ENCODE measurements at places on chromosomes 13 and 19. TPM values are rescaled to one million over a fixed set of nuclear protein-coding genes. Genes with fewer than 3 reads are reported as not detected.

SULT2A1 gene
- total RNA-seq: not detected

ZNF547 gene
- 1.4 TPM for total RNA-seq

KDELR1 gene
- total RNA-seq: 126 TPM

NBEA gene
- total RNA-seq: 3.7 TPM

- peak; percentile 96 for DNase-seq
- peak overlapping the region; percentile 87 for H3K27ac ChIP-seq
- no peaks in the 10 kb centered on the region for H3K27me3 ChIP-seq
- no peaks in the 10 kb centered on the region for H3K36me3 ChIP-seq
Measured at GRCh38 chr13:31045286-31046081, 113.0 kb downstream of the TEX26 start.

DNA sequence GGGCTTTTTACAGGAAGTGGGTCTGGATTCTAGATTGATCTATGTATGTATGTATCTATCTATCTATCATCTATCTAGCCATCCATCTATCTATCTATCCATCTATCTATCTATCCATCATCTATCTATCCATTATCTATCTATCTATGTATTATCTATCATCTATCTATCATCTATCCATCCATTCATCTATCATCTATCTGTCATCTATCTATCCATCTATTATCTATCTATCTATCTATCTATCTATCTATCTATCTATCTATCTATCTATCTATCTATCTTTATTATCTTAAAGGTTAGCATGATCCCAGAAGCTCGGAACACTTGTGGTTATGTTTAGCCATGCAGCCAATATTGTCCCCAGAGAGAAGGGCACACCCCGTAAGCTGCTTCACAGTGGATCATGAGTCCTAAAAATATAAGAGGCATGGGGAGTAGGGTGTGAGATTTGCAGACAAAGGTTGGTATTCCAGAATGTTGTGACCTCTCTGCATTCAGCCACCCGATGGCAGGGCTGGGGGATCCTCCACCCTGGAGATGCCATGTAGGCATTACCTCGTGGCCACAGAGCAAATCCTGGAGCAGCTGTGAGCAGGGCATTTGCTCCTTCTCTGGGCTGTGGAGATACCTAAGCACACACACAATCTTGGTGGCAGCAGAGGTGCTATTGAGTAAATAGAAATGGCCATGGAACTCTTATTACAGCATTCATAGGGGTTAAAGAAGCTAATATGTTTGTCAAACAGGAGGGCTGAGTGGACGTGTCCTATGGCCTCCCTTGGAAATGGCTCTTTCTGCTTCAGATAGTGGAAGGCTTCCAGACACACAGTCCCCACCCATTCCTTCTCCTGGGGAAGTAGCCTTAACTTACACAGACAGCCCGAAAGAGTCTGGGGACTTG, 310.0 kb upstream of the TSHZ3 start:
- H3K27ac ChIP-seq: no peak overlapping the region
- no peaks in the 10 kb centered on the region for H3K4me1 ChIP-seq
- no peak for DNase-seq
- H3K27me3 ChIP-seq: peaks cover 12% of the 10 kb centered on the region
- no peak overlapping the region for H3K4me3 ChIP-seq

DNA sequence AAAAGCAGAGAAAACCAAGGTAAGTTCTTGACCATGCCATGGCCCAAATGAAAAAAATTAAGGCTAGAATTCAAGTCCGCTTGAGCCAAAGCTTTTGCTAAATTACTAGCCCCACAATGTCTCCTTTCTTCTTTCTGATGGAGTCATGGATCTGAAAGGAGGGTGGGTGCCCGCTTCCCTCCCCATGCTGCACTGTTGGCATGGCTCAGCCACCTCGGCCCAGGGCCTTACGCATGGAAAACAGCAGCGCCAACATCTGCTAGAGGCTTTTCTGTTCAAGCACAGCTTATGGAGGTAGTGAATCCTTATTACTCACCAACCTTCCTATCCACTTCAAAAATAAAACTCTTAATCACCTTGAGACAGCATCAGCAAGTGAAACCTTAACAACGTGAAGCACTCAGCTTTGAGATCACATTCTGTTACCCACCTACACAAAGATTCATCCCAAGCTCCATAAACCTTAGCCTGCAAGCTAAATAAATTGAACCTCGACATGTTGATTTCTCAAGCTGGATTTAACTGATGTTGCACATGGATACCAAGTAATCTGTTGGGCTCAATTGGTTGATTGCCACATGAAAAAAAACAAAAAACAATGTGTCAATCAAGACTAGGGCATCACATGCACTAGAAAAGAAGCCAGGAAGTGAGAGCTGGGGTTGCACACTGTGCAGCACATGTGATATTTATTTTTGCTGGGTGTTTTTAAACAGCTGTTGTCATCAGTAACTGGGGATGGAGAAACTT, 43.4 kb downstream of the TPT1 start:
- no peak overlapping the region for H3K27ac ChIP-seq
- H3K4me3 ChIP-seq: no peak overlapping the region
- H3K4me1 ChIP-seq: no peaks in the 10 kb centered on the region
- no peaks in the 10 kb centered on the region for H3K27me3 ChIP-seq
- DNase-seq: no peak
- H3K36me3 ChIP-seq: no peaks in the 10 kb centered on the region

- H3K27ac ChIP-seq: peak overlapping the region; percentile 94
- no peaks in the 10 kb centered on the region for H3K27me3 ChIP-seq
- DNase-seq: peak; percentile 97
- H3K4me3 ChIP-seq: peak overlapping the region; percentile 69
Measured at GRCh38 chr13:23321535-23322241, 111.8 kb downstream of the SACS start.

GRCh38 chr19:13017306-13018034, 22.2 kb downstream of the NFIX start:
- peak overlapping the region; percentile 99 for H3K27ac ChIP-seq
- H3K4me3 ChIP-seq: peak overlapping the region; percentile 78
- DNase-seq: peak; percentile 58
- H3K36me3 ChIP-seq: no peaks in the 10 kb centered on the region
- H3K27me3 ChIP-seq: no peaks in the 10 kb centered on the region
- peaks cover 79% of the 10 kb centered on the region for H3K4me1 ChIP-seq
